Stimulated activated CD4-positive, alpha-beta T cell treated with anti-CD3 and anti-CD28 coated beads, Interleukin-12 subunit alpha, Interleukin-12 subunit beta, amount 100 ng/mL, for 48 hours (primary cell): ENCODE measurements at places on chromosomes 3 and 15.

DNA sequence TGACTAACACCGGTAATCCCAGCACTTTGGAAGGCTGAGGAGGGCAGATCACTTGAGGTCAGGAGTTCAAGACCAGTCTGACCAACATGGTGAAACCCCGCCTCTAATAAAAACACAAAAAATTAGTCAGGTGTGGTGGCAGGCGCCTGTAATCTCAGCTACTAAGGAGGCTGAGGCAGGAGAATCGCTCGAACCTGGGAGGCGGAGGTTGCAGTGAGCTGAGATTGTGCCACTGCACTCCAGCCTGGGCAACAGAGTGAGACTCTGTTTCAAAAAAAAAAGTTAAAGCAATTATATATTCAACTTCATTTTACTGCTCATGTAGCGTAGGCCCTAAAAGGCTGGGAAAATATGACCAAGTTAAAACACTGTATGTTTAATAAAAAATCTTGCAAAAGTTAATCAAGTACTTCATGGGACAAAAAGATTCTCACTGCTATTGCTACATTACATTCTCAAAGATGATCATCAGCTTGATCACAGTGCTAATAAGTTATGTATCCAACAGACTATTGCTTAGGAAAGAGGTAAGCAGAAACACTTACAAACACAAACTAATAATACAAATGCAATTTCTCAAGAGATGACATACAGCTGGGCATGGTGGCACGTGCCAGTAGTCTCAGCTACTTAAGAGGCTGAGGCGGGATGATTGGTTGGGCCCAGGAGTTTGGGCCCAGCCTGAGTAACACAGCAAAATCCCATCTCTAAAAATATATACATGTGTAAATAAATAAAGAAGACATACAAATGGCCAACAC is 2.7 kb downstream of the COPS2 start:
- DNase-seq = no peak

GRCh38 chr15:78933823-78934654 is 10.8 kb downstream of the CTSH start:
- DNase-seq = no peak

DNA sequence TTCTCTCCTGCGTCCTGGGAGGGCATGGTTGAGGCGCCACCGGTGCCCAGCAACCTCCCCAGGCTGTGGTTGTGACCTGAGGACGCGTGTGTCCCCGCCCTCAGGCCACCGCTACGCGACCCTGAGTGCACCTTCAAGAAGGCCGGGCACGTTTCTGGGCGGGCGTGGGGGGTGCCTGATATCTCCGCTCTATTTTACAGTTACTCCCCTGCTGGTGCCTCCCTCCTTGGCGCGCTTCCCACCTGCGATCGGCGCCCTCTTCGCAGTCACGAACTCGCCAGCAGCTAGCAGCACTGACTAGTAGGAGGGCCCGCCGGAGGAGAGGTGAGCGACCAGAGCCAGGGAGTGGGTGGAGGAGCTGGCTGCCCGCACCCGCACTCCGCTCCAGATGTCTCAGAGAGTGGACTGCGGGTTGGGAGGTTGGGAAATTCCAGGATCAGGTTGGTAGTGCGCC is 43.2 kb upstream of the POLG start:
- DNase-seq = no peak

GRCh38 chr3:192820161-192820560 is 92.8 kb upstream of the FGF12 start:
- DNase-seq = no peak

DNA sequence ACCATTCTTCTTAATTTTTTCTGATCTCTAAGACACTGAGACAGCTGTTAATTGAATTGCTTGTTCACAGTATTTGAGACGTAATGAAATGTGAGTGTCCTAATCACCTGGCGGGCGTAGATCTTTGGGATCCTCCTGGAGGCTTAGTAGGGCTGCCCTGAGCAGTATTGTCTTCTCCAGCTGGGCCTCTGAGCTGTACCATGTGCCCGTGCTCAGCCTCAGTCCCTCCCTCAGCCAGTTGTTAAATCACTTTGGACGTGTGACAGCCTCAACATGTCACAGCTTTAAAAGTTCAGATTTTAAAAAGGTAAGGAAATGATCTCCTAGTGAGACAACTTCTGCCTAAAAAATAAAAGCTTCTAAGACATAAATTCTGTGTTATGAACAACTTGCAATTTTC is 35.5 kb downstream of the IGF1R start:
- DNase-seq = no peak

DNA sequence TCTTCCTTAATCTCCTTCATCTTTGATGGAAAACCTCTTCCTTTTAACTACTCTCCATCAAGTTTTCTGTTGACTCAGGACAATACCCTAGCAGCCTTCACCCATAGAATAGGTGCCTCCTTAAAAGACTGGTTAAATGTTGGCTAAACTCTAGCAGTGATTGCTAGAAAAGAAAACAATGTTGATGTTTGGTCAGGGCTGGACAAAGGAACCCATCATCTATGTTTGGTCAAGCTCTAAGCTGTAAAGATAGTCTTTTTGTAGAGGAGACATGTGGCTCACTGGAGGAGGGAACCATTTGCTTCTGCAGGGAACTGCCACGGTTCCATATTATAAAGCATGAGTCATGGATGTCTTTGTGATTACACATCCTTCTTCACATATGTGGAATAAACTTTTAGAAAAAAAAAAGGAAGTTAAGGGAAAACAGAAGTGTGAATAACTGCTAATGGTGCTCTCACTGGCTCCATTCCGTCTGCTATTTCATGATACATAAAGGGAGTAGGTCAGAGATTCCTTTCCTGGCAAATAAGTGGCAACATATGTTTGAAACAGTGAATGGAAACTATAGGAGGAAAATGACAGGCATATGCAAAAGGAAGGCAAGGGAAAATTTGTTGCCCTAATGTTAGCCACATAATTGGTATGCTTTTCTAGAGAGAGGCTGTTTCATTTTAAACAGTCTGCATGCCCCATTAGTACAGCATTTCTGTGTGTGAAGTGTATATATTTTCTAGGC is 78.2 kb downstream of the CMSS1 start:
- no peak for DNase-seq

GRCh38 chr3:117393119-117393518 is 683.5 kb downstream of the TUSC7 start:
- DNase-seq = no peak
